ENCODE measurements at places on chromosomes 3 and 15. TPM values are rescaled to one million over a fixed set of nuclear protein-coding genes. Genes with fewer than 3 reads are reported as not detected.

- DNase-seq = no peak
Measured at GRCh38 chr3:175163686-175164085, 304.6 kb downstream of the NAALADL2 start.

Gene LMAN1L
- 0.02 TPM for polyA plus RNA-seq

- no peak for DNase-seq
Measured at GRCh38 chr15:28033443-28033842, 65.7 kb downstream of the OCA2 start.

GRCh38 chr3:135238871-135239614 lies 444.0 kb downstream of the EPHB1 start:
- peak; percentile 54 for DNase-seq

DNA sequence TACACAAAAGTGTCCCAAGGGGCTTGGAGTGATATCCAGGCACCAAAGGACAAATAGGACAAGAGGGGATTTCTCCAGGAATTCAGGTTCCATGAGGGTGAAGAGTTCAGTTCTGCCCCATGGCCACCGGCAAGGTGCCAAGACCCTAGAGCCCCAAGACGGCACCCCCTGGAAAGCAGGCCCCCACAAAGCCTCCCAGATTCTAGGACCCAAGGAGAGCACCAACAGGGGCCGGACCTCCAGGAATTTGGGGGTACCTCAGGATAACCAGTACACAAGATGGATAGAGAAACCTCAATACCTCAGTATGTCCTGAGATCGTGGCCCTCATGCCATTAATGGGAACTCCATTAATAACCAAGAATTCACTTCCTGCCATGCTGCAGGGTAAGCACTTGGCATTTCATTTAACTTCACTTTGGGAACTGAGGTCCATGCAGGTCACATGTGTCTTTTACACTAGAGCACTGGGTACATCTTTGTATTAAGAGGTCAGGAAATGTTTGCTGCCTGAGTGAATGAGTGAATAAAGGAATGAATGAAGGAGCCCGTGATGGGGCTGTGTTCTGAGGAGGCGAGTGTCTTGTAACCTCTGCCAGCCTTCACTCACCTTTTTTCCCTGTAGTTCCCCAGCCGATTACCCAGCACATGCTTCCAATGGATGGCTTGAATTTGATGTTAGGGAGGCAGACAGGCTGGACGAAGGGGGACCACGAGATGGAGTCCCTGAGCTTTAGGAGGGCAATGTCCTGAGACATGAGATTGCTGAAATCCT lies 15.5 kb upstream of the PRSS50 start:
- DNase-seq = no peak

Gene RNF168
- 1.9 TPM for polyA plus RNA-seq

DNA sequence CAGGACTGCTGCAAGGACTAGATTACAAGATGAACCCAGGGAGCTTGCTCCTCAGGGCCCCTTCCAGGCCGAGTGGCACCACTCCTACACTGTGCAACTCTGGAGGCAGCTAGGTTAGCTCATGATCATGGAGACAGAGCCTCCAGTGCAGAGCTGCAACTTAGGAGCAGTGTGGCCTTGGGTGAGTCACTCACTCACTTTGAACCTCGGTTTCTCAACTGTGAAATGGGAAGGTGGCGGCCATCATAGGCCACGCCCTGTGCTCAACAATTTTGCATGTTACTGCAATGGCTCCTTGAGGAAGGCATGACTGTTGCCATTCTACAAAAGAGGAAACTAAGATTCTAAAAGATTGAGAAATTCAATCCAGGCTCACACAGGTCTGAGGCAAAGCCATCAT lies 11.2 kb upstream of the CXCR6 start:
- DNase-seq = no peak

DNA sequence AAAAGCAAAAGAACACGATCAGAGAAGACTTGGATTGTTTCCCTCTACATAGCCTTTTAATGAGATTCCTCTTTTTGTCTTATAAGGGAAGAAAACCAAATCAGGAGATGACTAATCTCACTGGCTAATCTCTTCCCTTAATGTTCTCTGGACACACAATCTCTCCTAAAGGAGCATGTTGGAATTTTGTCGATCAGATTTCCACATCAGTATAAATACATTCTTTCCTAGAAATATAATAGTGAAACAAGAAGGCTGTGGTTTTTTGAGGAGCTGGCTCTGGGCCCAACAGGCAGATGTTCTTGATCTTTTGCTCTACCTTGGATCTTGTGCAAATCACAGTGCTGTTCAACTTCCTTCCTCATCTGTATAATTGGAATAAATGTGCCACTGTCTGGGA lies 94.0 kb downstream of the GTPBP8 start:
- no peak for DNase-seq

DNA sequence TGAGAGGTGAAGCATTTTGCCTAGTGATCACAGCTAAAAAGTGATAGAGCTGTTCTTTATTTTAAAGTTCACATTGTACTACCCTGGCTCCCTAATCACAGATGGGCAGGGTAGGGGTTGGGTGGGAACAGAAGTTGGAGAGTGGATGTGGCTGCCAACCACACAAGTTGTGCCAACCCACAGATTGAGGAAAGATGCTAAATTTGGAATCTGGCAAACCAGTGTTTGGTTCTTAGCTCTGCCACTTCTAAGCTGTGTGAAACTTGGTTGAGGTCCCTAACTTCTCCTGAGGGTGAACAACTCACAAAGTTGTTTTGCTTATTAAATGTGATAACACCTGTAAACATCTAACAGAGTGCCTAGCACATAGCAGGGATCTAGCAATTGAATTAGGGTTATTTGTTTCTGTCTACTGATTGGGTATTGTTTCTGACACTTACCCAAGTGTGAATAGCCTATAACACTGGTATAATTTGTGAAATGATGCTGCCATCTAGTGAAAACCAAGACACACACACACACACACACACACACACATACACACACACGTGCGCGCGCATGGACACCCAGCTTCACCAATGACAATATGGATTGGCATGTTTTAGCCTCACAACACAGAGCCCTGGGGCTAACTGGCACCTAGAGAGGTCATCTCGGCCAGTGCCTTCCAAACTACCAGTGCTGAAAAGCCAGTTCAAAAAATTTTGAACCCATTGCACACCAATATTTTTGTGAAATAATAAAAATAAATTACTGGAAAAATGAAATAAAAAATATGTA lies 25.3 kb downstream of the ADGRG7 start:
- no peak for DNase-seq

- peak; percentile 61 for DNase-seq
Measured at GRCh38 chr15:65077981-65078352, 1.4 kb downstream of the KBTBD13 start.

Gene IL17RD
- 2.4 TPM for polyA plus RNA-seq

- DNase-seq = no peak
Measured at GRCh38 chr3:192825216-192825615, 92.4 kb downstream of the MB21D2 start.

GRCh38 chr15:58146749-58147148 lies 8.6 kb downstream of the AQP9 start:
- DNase-seq = no peak

Gene VPS39
- 68.4 TPM for polyA plus RNA-seq

Gene CHL1
- not detected for polyA plus RNA-seq

GRCh38 chr3:112074616-112075497 lies 11.3 kb upstream of the C3orf52 start:
- DNase-seq = no peak

DNA sequence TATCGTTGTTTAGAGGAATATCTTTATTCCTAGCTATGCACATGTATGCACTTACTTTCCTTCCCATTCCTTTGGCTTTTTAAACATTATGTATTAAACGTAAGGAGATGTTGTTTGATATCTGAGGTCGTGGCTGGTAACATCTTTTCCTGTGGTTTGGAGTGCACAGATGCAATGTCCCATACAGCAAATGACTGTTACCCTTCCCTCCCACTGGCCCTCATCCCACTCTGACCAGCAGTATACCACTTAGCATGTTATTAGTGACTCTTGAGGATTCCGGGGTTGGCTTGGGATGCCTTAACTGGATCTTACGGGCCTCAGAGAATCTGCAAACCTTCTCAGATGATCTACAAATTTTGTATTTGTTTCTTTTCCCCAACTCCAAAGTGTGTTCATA lies 34.5 kb downstream of the TGFBR2 start:
- no peak for DNase-seq

- no peak for DNase-seq
Measured at GRCh38 chr3:65479990-65480389, 558.7 kb downstream of the MAGI1 start.

DNA sequence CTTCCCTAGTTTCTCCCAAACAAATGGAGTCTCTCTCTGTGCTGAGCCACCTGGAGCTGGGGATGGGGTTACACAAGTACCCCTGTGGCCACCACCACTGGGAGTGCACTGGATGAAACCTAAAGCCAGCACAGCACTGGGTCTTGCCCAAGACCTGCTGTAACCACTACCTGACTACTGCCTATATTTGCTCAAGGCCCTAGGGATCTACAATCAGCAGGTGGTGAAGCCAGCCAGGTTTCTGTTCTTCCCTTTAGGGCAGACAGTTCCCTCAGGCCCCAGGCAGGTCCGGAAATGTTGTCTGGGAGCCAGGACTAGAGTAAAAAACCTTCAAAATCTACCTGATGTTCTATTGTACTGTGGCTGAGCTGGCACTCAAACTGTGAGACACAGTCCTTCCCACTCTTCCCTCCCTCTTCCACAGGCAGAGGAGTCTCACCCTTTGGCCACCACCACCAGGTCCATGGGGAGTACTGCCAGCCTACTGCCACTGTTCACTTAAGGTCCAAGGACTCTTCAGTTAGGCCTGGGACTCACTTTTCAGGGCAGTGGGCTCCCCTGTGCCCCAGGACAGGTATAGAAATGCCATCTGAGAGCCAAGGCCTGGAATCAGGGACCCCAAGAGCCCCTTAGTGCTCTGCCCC lies 23.8 kb downstream of the C3orf20 start:
- DNase-seq = no peak

GRCh38 chr3:141402476-141403171 lies 34.3 kb downstream of the ZBTB38 start:
- peak; percentile 84 for DNase-seq

DNA sequence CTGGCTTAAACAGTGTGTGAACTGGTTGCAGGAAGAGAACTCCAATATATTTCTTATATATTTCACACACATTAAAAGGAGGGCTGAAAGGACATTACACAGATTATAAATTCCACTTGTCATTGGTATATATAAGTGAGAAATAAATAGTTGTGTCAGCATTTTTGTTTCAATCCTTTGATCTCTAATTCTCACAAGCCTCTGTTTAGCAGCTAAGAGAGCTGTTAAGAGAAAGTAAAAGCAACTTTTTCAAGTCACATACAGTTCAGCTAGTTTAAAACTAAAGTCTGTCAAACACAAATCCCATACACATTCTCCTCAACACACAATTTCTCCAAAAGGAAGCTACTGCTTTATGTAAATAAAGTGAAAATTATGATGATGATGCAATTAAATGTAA lies 70.5 kb upstream of the CCDC39 start:
- DNase-seq = no peak

- no peak for DNase-seq
Measured at GRCh38 chr3:33789183-33789954, 9.1 kb upstream of the PDCD6IP start.

DNA sequence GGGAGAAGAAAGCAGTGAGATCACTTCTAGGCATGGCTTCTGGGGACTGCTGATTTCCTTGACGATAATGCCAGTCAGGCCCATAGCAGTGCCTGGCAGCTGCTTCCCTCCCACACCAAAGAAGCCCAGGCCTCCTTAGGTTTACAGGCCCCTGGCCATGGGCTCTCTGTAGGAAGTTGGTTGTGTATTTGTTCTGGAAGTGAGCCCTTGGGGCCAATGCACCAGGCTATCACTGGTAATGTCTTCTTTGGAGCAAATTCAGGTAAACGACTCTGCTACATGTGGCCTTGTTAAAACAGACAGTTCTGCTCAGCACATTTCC lies 89.3 kb downstream of the CCNL1 start:
- DNase-seq = no peak

GRCh38 chr15:36323615-36324014 lies 255.8 kb upstream of the CDIN1 start:
- no peak for DNase-seq

GRCh38 chr3:135503065-135503759 lies 462.3 kb upstream of the PPP2R3A start:
- DNase-seq = no peak

Gene CLEC3B
- polyA plus RNA-seq = 0.46 TPM

DNA sequence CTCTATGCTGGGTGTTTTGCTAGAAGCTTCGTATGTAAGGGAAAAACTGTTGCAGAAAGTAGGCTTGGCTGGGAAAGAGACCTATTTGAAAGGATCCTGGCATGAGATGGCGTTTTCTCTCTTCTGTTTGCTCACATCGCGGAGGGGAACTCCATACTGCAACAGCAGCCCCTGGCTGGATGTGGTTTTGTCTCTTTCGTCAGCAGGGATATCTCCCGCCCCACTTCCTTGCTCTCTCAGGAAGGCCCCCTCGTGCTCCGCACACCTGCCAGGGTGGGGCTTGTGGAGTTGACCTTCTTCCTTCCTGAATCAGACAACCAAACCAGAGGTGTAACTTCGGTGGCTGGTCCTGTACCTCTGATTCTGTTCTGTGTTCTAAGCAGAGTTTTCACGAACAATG lies 26.4 kb upstream of the MYZAP start:
- no peak for DNase-seq

DNA sequence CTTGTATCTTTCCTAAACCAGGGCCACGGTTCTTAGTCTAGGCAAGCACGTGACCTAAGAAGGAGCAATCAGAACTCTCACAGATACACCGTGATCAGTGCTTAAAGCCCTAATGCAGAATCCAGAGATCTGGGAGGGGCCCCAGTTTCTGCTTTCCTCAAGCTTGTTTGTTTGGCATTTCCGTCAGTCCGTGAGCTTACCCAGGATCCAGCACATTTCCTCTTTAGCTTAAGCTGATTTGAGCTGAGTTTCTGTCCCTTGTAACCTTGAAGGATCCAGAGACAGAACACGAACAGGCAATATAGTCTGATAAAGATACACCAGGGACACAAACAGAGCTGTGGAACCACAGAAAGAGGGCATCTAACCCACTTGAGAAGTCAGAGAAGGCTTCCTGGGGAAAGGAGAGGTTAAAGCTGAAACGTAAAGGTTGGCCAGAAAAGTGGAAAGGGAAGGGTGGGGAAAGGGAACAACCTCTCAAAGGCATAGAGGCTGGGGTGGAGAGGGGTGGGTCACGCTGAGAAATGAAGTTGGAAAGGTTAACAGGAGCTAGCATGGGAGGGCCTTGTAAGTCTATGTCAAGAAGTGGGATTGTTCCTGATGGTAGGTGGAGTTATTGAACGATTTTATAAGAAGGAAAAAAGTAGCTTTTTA lies 42.1 kb upstream of the RARB start:
- DNase-seq = no peak

Gene VILL
- 8.6 TPM for polyA plus RNA-seq

Gene CRYGS
- polyA plus RNA-seq = 2.3 TPM

GRCh38 chr3:133506215-133506901 lies 67.1 kb upstream of the CDV3 start:
- DNase-seq = no peak

DNA sequence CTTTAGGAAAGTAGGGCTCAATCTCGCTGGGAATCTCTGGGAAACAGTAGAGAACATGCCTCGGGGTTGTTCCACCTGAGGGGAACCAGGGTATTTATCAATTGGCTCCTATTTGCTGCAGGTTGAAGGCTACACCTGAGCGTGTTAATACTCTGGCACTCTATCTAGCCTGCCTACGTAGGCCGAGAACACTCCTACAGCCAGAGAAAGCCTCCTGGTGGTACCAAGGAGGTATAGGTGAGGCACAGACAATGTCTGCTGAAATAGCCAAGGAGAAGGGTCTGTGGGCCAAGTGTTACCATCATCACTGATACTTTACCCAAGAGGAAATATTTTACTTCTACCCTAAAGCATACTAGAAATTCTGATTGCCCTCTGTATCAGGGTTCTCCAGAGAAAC lies 341.0 kb upstream of the UBE2E2 start:
- DNase-seq = no peak

- DNase-seq = no peak
Measured at GRCh38 chr3:97810779-97811390, 10.9 kb upstream of the CRYBG3 start.

- DNase-seq = no peak
Measured at GRCh38 chr3:158970006-158970405, 168.2 kb downstream of the MFSD1 start.
